ENCODE measurements at places on chromosomes 5 and 9.
A peak's percentile ranks its signal among the peaks of the same experiment; 100 is the strongest.

DNA sequence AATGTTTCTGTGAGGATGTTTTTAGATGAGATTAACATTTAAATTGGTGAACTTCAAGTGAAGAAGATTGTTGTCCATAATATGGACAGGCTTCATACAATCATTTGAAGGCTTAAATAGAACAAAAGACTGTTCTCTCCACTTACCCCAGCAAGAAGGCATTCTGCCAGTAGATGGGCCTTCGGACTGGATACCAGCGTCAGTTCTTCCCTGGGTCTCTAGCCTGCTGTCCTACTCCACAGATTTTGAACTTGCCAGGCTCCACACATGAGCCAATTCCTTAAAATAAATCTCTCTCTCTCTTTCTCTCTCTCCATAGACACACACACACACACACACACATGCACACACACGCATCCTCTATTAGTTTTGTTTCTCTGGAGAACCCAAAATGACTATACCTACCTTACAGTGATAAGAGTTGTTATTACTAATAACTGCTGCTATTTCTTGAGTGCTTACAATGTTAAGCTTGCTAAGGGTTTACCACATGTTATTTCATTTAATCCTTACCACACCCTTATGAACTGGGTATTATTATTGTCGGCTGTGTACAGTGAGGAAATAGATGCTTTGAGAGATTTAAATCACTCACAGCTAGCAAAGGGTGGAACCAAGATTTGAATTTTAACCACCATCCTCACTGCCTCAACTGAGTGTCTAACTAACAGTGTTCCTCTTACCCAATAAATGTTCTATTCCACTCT, 19.8 kb upstream of the IQGAP2 start:
- DNase-seq: no peak

- DNase-seq: no peak
These were observed 21.5 kb upstream of the NEUROG1 start for GRCh38 chr5:135557076-135557838.

- DNase-seq: no peak
These were observed 50.5 kb upstream of the PCAT7 start for GRCh38 chr9:94504358-94504757.

DNA sequence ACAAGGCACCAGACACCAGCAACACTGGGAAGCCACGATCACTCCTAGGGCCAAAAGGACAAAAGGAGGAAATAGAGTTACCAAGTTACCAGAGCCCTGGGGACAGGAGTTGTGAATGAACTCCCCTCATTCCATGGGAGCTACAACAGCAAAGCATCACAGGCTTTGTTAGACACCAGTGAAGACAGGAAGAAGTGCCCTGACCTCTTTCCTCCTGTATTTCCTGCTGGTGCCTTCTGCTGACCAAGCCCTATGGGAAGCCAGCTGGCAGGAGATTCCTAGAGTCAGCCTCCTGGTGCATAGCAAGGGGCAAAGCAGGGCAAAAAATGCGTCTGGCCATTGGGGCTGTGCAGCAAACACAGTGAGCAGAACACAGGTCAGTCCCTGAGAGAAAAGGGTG, 374.7 kb downstream of the ZSWIM6 start:
- DNase-seq: no peak

DNA sequence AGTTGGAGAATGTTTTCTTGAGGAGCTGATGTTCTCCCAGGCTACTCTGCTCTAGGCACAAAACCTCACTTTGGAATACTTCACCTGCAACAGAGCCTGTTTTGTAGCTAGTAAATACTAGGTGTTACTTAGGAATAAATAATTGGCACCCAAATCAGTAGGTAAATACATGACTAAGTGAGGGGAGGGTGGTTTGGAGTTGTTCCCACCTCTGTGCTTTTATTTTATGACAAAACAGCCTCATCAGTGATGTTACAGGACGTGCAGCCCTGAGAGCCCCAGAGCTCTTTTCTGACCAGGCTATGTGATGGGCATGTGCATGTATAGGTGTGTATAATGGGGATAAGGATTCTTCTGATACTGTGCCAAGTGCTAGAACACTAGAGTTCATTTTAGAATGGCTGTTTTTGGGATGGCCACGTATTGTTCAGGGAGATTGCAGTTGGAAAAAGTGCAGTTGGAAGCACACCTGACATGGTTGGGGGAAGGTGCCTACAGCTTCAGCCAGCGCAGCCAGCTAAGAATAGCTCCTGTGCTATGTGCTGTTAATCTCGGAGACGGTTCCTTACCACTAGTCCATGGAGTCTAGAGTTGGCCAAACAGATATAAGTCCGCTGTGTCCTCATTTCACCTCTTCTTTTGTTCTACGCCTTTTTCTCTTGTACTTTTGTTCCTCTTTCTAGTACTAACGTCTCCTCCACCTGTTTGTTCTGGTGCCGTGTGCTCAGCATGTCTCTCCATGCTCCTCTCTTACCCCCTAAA, 284.7 kb downstream of the FANCC start:
- peak; percentile 53 for DNase-seq

DNA sequence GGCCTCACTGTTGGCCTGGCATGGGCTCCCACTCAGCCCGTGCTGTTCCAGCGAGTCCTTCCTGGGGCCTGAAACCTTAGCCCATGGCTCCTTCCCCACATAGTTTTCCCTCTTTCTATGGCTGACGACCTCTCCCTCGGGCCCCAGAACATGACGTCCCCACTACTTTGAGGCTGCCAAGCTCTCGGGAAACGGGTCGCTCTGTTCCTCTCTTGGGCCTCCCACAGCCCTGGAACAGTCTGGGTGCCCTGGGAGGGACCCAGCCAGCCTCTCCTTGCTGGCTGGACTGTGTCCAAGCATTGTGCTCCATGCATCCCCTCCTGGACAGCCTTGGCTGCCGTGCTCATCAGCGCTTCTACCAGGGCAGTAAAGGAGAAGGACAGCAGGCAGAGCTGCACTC, 118.3 kb downstream of the SYK start:
- DNase-seq: no peak

GRCh38 chr5:102040326-102040725, 255.8 kb downstream of the SLCO4C1 start:
- no peak for DNase-seq

GRCh38 chr5:142439207-142439860, 114.5 kb upstream of the SPRY4 start:
- peak; percentile 18 for DNase-seq

DNA sequence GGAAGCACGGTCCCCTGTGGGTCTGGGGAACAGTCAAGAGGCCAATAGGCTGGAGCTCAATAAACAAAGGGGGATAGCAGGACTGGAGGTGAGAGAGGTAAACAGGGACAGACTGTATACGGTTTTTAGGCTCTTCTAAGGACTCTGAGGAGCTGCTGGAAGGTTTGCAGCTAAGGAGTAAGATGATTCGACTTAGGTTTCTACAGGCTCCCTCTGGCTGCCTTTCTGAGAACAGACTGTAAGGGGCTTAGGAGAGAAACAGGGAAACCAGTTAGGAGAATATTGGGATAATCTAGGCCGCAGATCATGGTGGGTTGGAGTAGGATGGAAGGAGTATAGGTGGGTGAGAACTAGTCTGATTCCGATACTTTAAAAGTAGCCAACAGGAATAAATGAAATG, 10.4 kb downstream of the CDK5RAP2 start:
- no peak for DNase-seq

DNA sequence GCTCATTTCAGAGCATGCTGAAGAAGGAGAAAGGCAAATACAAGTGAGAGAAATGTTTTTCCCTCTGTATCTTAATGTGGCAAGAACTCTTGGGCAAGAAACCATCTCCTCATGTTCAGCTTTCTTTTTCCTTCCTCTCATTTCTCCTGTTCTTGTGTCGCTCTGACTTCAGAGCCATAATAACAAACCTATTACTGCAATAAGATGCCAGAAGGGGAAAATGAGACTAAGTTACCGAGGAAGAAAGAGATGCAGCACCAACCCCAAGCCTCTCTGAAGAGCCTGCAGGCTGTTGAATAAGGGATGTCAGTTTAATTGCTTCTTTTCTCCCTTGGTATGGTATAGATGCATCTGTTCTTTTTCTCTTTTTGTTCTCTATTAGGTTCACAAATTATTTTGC, 170.1 kb upstream of the GLRA1 start:
- DNase-seq: no peak

DNA sequence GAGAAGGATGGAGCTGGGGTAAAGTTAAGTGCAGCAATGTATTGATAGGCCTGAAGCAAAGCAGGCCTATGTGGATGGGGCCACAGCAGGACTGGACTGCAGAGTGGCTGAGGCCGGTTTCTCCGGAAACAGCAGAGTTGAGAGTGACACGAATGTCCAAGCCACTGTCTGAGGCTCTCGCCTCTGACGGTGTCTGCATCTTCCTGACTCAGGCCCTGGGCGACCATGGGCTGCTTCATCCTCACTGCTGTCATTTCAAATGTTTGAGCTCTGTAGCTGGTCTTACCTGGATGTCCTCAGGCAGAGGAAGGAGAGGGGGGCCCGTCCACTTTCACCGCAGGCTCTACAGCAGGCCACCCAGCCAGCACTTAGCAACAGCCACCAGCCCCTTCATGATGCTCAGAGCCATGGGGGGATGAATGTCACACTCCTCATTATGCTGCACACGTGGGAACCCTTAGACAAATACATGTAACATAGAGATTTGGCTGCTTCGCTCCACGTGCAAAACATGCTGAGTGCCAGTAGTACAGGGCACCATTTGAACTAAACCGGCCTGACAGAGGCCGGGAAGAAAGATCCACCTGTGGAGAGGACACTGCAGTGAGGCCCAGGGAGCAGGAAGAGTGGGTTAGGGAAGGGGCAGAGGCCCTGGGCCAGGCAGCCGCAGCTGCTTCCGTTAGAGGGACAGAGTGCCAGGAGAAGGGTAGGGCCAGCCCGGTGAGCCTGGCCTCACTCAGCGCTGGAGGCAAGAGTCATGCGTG, 31.7 kb upstream of the NXNL2 start:
- DNase-seq: no peak

- DNase-seq: no peak
These were observed 2168.1 kb downstream of the MAT2B start for GRCh38 chr5:165673499-165673898.

- no peak for DNase-seq
These were observed 134.1 kb upstream of the RAPGEF1 start for GRCh38 chr9:131873891-131874440.

- no peak for DNase-seq
These were observed 2.7 kb upstream of the IL12B start for GRCh38 chr5:159332800-159333544.

GRCh38 chr5:1312993-1313833, 18.3 kb upstream of the TERT start:
- peak; percentile 14 for DNase-seq

DNA sequence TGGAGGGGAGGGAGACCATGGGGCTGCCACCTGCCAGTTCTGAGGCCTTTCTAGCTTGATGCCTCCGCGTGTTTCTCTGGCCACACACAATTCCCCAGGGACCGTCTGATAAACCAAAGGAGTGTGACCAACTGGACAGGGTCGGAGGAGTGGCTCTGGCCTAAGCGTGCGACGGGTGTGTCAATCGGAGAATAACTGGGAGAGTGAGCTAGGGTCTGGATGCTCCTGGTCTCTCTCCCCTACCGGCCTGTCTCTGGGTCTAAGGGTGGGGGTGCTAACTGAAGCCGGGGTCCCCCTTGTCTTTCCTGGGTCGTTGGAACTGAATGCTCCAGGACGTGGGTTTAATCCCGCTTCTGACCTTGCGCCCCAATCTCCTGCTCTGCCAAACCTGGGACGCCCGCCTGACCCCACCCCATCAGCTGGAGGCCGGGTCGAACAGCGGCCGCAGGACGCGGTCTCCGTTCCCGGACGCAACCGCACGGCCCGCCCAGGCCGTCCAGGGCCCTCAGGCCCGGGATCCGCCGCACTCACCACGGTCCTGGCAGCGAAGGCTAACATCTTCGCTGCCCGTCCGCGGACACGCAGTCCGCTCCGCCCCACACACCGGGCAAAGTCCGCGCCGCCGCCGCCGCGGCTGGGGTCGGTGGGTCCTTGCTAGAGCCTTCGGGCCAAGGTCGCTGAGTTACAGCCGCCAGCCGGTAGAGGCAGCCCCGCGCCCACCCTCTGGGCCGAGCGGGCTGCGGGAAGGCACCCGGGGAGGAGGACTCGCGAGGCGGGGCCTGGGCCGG, 447 bp downstream of the CRAT start:
- no peak for DNase-seq

DNA sequence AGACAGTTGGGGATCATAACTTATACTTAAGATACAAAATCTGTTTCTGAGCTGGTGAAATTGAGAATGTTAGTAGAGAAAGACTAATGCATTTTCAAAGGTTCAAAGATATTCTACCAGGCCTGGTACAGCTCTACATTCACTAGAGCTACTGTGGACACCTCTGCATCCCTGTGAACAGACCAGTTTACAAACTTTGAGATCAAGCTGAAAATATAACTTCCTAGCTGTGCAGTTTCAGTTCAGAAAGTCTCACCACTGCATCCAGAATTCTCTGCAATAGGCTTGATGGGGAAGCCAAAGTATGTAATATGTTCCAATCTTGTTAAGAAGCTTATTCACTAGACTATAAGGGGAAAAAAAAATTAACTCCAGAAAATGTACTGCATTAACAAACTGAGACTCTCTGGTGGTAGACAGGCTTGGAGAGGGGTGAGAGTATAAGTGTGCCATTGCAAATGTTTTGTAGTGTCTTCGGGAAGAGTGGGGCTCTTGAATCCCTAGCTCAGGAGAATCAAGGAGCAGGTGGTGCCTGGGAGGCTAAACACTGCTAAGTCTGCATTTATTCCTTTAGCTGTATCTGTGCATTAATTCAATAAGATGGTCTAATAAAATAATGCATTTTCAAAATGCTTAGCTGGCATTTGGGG, 671.9 kb downstream of the NR2F1-AS1 start:
- no peak for DNase-seq

DNA sequence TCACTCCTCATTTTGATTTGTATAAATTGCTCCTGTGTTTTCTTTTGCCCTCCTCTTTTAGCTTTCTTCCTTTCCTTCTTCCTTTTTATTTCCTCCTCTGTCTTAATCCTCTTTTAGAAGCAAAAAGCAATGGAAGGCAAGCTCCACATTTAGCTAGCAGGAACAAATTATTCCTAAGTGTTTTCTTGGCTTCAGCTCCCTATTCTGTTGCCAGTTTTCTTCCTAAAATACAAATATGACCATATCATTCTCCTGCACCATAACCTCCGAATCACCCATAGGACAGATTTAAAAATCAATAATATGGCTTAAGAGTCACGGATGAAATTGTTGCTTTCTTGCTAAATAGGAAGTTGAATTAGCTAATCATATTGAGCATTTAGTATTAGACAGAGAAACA, 49.4 kb downstream of the GRIN3A start:
- no peak for DNase-seq

DNA sequence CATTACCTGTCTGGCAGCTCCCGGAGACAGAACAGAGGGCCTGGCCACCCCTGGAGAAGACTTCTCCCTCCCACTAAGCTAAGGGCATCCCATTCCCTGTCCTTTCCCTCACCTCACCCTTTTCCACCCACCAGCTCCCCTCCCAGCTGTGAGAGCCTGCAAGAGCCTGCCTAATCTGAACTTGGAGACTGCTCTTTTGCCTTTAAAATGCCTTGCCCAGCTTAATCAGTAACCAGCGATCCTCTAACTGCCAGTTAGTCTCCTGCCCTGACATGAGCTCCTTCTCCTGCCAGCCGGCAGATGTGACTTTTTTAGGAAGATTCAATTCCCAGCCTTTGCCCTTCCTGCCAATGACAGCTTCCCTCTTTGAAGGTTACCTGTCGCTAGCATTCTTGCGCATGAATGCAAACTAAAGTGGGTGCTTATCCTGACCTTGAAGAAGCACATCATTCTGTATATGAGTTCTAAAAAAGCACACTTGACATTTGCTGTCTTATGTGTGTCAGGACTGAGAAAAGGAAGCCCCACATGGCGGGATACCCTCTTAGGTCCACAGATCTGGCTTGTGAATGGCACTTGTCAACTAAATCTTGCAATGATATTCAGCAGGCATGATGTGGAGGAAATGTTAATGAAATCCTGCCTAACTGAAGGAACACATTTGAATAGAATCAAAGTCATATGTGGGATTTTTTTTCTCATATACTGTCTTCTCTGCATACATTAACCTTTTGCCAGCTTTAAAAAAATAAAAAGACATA, 411.2 kb upstream of the SLC30A5 start:
- peak; percentile 68 for DNase-seq

All from NCI-H526 (cell line).